ENCODE measurements at places on chromosomes 1 and 21.

- DNase-seq, result no peak
Measured at GRCh38 chr1:36542024-36542961, 59.6 kb upstream of the CSF3R start.

GRCh38 chr1:188986745-188987417, 1490.8 kb downstream of the BRINP3 start:
- no peak for DNase-seq

DNA sequence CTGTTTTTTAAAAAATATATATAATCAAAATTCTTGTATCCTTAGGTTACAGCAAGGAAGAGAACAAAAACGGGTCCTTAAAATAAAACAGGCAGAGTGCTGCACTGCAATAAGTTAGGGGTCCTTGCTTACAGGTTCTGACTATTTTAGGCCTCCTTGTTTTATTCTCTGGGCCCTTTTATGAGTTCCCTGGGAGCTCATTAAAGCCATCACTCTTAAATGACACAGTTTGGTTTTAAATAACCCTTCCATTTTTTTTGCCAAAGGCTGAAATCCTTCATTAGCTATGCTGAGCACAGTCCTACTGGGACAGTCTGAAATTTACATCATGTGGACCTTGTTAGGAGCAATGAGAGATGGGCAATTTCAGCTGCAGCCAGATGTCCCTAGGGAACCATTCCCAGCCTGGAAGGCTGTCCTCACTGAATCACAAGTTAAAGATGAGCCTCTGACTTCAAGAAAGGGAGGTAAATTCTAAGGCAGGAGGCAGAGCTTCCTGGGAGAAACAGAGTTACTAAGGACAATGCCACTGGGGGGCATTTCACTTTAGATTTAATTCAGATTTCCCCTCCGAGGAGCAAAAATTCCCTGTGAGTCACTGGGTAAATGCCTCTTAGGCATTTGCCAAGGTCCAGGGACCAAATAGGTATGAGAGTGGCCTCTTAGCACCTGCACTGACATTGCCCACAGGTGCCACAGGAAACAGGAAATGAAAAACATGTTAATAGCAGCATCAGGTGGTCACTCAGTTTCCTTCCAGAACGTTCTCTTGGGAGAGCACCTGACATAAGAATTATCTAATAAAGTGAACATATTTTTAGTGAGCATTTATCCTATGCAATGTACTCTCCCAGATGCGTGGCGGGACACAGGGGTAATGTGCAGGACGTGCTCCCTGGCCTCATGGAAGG, 3.8 kb upstream of the MUL1 start:
- no peak for DNase-seq

DNA sequence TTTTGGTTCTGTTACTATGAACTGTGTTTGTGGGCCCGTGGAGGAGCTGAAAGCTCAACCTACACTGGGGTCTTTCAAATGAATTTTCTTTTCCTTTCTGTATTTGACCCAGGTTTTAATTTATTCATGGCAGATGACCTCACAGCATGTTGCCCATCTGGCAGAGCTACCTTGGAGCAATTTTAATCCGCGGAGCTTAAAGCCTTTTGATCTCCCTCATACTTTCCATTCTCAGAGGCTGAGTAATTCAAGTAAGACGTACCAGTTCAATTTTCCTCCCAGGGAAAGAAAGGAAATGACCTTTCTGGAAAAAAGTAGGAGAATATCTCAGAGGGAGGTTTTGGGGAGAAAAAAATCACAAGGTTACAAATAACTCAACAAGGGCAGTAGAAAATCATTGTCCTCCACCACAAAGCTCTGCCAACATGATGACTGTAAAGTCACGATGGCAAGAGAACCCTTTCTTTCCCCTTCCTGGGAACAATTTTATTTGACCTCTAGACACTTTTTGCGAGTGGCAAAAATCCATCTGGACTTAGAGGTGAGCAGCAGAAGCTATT, 21.6 kb upstream of the PCP4 start:
- no peak for DNase-seq

GRCh38 chr1:201719812-201720521, 109.0 kb upstream of the IPO9 start:
- DNase-seq, result no peak

DNA sequence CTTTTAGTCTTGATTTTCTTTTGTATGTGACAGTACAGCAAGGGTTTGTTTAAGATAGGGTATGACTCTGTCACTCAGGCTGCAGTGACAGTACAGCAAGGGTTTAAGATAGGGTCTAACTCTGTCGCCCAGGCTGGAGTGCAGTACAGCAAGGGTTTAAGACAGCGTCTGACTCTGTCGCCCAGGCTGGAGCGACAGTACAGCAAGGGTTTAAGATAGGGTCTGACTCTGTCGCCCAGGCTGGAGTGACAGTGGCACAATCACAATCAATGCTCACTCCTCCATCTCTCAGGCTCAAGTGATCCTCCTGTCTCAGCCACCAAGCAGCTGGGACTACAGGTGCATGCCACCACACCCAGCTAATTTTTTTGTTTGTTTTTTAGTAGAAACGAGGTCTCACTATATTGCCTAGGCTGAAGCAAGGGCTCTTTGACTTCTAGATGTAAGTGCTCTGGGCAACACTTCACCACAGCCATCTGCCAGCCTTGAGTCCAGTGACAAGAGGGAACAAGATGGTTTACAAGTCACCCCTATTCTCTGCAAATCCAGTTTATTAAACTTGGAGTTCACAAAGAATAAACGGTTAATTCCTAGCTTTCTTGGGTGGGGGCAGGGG, 965 bp upstream of the SH2D5 start:
- no peak for DNase-seq
